ENCODE measurements at places on chromosomes 2 and 18.

DNA sequence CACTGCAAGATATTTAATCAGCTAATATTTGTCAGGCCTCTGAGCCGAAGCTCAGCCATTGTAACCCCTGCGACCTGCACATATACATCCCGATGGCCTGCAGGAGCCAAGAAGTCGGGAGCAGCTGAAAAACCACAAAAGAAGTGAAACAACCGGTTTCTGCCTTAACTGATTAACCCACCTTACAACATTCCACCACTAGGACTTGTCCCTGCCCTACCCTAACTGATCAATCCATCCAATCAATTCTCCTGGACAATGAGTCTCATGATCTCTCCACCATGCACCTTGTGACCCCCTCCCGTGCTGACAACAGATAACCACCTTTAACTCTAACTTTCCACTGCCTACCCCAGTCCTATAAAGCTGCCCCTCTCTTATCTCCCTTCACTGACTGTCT, 945.4 kb upstream of the GYPC start:
- DNase-seq, result no peak

GRCh38 chr18:63120620-63121019, 198.9 kb downstream of the BCL2 start:
- DNase-seq, result no peak

GRCh38 chr2:143347271-143347695, 218.1 kb downstream of the ARHGAP15 start:
- no peak for DNase-seq

- DNase-seq, result no peak
These were observed 83.7 kb downstream of the SDC1 start for GRCh38 chr2:20141056-20141762.

DNA sequence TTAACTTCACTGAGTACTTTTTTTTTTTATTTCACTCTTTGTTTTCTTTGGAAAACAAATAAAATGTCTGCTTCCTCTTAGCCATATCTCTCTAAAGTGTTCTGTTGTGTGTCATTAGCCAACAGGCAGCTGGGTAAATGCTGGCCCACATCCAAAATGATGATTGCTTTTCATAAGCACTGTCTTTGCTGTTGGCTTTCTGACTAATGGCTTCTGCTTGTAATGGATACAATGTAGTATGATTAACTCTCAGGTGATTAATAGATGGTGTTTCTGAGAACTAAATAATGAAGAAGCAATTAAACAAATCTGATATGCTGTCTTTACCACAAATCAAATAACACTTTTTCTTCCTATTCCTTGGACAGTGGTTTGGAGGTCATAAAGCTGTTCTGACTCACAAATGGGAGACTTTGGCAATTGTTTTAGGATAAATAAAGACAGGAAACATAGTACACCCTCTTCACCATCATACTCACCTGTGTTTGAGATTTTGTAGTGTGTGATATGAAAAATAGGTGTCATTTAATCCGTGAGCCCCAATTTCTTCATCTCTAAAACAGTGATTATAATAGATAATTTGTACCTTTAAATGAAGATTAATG, 888.4 kb downstream of the TSN start:
- no peak for DNase-seq

GRCh38 chr2:23320058-23320457, 64.9 kb upstream of the KLHL29 start:
- no peak for DNase-seq

DNA sequence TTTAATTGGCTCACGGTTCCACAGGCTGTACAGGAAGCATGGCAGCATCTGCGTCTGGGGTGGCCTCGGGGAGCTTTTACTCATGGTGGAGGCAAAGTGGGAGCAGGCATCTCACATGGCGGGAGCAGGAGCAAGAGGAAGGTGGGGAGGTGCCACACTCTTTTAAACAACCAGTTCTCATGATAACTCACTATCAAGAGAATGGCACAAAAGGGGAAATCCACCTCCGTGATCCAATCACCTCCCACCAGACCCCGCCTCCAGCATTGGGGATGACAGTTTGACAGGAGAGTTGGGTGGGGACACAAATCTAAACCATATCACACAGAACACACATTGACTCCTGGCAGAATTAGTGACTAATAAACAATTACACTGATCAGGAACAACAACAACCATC, 68.6 kb upstream of the ACKR3 start:
- no peak for DNase-seq

- no peak for DNase-seq
These were observed 71.6 kb downstream of the BOLA3 start for GRCh38 chr2:74076074-74076470.

DNA sequence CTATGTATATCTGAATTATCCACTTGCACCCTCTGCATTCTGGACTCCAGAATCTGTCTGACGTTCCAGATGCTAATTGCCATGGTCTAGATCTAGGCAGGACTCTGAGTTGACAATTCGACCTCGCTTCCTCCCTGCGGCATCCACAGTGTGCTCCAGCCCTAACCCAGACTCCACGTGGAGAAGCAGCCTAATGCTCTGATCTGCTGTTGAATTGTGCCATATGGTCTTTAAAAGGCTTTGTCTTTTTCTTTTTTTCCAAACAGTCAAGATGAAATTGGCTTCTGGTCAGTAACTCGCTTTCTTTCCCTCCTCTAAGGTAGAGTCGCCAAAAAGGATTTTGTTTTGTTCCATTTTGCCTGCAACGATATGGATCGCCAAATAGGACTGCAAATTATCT, 752.6 kb upstream of the ID2 start:
- no peak for DNase-seq

- DNase-seq, result peak; percentile 43
These were observed 39.6 kb downstream of the DOCK10 start for GRCh38 chr2:225002656-225003045.

DNA sequence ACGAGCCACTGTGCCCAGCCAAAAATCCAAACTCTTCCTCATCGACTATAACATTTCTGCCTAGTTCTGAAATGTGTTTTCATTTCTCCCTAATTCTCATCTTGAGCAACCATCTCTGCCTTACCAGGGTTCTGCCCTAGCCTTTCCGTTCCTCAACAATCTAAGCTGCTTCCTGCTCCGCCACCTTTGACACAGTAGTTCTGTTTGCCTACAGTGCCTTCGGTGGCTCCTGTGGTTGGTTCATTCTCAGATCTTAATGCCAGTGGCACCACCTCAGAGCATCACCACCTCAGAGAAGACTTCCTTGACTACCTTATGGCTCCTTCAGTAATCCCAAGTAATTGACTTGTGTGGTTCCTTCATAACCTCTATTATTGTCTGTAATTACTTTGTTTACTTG, 3.8 kb downstream of the SOCS6 start:
- DNase-seq, result no peak

DNA sequence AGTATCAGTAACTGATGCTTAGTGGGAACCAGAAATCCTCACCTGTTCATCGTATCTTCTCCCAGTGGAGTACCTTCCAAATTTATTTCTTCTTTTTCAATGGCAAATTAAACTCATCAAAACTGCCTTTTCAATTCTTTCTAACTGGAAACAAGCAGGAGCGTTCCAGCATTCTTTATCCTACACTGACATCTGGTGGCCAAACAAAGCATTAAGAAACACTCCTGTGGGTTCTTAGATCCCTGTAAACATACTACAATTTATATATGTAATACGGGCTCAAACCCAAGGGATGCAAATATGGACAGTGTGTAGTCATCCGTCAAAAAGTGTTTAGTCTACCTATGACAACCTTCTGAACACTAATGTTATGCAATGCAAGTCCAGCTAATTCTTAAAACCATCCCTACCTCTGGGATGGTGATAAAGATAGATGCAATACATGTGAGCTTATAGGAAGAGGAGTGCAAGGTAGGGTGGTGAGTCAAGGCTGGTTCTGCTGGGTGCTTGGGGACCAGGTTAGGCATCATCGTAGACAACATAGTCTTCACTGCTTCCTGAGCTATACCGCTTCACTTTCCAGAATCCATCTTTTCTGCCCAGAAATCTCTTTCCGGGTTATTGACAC, 375.0 kb downstream of the CTNNA2 start:
- peak; percentile 18 for DNase-seq

- no peak for DNase-seq
These were observed 248.9 kb downstream of the TCF4 start for GRCh38 chr18:55338978-55339650.

- peak; percentile 26 for DNase-seq
These were observed 30.1 kb upstream of the ZNF516 start for GRCh38 chr18:76524900-76525698.

- DNase-seq, result no peak
These were observed 120.9 kb upstream of the TTC39C start for GRCh38 chr18:23893653-23894052.

- no peak for DNase-seq
These were observed 112.5 kb downstream of the MAP3K20 start for GRCh38 chr2:173187941-173188788.

GRCh38 chr2:187842978-187843847, 289.0 kb upstream of the TFPI start:
- DNase-seq, result no peak

- DNase-seq, result no peak
These were observed 66.5 kb downstream of the AGAP1 start for GRCh38 chr2:235560345-235560744.

DNA sequence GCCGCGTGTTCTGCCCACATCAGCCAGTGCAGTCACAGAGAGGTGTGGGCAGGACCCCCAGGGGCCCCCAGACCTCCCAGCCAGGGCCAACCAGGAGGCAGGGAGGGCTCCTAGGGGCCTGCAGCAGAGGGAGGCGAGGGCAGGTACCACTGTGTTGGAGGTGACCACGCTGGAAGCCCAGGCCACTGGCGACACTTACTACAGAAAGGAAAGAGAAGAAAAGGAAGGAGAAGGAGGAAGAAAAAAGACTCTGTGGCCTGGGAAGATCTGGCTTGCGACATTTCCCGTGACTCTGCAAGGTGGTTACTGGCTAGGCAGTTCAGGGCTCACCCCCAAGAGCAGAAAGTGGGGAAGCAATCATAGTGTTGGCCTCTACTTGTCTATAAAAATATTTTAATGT, 98.1 kb upstream of the BCL2L11 start:
- DNase-seq, result no peak

DNA sequence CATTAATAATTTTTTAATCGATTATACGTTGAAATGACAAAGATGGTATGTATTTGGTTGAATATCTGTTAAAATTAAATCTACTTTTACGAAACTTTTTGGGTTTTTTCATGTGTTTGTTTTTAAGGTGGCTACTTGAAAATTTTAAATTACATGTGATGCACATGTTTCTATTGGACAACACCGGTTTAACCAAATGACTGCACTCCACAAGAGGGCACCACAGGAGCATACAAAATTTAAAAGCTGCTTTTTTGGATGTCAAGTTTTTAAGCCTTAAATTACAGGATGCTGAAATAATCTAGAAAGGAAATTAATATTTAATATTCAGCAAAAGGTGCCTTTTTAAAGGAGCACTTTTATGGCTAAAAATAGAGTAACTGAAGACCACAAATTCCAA, 98.7 kb downstream of the ACVR1 start:
- DNase-seq, result peak; percentile 55

GRCh38 chr18:34592961-34593382, 117.1 kb upstream of the DTNA start:
- no peak for DNase-seq

- DNase-seq, result no peak
These were observed 259.2 kb downstream of the IKZF2 start for GRCh38 chr2:212892193-212892592.
